ENCODE measurements at places on chromosomes 11 and 22.

DNA sequence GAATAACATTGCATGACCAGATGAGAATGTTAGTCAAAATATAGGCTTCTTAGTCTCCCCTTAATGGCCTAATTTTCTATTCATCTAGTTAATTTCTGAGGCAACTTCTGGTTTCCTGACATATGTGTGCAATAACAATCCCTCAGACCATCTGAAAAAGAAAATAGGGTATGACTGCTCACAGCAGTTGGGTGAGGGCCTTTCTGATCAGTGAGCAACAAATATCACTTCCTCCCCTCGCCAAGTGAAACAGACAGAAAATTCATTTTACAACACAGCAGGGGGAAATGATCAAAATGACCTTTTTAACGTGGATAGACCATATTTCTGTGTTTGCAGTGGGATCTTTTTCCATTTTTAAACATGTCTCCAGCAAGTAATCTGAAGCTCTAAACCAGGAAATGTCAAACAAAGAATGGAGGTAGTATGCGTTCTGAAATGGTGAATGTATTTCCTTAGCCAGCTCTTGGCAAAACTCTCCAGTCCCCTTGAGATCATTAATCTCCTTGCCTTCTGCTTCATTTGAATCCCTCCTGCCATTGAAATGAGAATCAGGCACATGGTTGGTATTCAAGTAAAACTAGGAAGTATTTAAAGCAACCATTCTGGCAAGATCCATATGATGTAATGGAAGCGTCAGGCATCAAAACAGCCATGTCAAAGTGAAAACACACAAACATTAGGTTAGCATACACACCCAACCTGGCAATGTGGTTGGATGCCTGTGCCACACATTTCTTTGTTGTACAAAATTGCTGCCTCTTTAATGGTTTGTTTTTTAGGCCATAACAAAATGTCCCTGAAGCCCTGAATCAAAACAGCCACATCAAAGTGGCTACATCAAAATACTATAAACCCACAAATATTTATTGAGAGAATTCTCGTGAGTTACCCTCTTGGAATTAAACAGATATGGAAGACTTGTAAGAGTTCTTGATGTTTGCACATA lies 100.1 kb downstream of the SLC1A2 start:
- no peak for DNase-seq

DNA sequence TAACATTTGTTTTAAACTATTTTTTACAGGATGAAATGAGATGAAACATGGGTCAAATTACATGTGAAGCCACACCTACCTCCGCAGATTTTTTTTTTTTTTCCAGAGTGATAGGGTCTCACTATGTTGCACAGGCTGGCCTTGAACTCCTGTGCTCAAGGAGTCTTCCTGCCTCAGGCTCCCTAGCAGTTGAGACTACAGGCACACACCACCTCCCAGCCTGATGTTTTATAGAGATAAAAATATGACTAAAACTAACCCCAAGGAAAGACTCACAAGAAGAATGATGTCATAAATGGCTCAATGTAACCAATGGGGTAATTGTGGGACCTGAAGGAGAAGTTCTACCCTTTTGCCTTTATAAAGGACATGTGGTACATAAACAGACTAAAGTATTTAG lies 52.3 kb upstream of the SOX6 start:
- DNase-seq: no peak

DNA sequence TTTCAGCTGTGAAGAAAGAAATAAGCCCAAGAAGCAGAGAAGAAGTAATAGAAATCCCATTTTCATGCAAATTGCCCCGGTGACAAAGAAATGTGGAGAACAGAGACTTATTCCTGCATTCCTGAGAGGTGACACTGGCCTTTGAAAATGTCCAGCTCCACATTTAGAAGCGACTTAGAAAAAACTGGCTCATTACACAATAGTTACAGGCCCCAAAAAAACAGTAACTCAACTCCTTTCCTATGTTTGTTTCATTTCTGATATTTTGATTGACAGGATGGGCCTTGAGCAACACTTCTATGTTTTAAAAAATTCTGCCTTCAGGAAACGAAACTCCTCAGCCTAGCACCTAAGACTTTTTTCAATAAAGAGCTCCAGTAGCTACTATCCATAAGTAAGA lies 726.9 kb upstream of the TENM4 start:
- no peak for DNase-seq

DNA sequence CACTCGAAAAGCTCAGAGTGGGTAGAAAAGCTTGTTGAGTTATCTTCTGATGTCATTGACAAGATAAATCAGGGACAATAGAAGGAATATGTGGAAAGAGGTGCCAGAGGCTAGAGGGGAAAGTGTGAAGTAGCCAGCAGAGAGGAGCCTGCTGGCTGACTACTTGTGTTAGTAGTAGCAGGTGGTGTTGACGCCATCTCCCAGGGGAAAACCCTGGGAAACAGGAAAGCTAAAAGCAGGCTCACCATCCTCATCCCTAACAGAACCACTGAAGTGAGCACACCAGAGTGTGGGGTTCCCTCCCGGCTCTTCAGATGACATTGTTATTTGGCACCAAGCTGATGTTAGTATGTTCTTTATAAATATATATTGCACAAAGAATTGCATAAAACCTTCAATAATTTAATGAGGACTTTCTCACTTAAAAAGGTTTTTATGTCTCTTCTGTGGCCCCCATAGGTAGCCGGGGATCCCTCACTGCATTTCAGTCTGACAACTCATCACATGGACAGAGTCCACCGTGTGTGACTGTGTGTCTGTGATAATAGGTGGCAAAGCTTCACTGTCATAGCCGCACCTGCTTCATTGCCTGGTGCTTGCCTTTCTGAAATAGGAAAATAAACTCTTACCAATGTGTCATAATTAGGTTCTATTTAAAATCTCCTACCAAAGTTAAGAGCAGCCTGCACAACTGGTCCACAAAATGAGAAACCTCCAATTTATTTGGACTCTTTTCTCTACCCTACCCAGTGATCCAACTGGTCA lies 63.2 kb upstream of the TOP3B start:
- DNase-seq: no peak

DNA sequence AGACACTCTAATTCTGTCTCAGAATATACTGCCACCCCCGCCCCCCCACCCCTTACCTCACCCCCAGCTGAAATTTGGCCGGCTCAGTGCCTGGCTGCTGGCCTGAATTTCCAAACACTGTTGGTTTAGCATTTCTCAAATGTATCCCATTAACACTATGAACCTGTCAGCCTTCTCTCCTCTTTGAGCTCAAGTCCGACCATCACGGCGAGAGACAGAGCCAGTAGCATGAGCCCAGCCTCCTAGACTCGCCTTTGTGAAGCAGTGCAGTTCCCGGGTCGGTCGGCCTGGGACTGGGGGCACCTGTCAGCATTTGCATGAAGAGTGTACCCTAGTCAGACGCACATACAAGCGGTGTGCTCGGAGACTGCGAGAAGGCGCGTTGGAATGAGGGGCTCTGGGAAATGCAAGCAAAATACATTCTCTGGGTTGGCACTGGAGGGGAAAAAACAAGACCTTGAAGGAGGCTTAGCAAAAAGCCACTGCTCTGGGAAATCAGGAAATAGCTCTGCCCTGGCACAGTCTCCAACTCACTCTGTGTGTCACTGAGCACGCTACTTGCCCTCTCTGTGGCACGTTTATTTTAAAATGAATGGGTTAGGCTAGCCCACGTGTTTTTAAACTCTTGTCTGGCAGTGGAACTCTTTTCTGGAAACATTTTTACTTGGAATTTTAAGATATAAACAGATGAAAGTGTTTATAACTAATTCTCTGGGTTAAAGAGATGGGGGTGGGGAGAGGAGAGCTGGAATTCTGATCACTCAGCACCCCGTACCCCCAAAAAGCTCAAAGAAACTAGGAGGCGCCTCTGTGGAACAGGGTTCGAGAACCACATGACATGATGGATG lies 108.3 kb downstream of the TIMP3 start:
- DNase-seq: no peak

DNA sequence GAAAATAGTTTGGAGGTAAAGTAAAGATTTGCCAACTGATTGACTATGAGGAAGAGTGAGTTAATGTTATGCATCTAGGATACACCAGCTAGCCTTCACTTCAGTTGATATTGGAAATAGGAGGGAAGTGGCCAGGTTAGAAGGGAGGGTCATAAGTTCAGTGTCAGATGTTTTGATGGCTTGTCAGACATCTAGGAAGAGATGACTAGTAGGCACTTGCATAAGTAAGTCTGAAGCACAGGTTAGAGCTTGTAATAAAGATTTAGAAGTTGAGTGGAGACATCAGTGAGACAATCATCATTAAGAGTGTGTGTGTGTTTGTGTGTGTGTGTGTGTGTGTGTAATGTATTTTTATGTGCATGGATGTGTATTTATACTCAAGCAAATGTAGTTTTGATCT lies 146.1 kb downstream of the OR4C45 start:
- no peak for DNase-seq

GRCh38 chr22:33354928-33355327 lies 296.7 kb upstream of the SYN3 start:
- no peak for DNase-seq

- no peak for DNase-seq
Observed at GRCh38 chr11:64260147-64260708, 8.9 kb downstream of the PLCB3 start.

GRCh38 chr11:103050351-103050750 lies 41.6 kb downstream of the DCUN1D5 start:
- DNase-seq: no peak

- no peak for DNase-seq
Observed at GRCh38 chr11:855330-855674, 12.7 kb downstream of the TSPAN4 start.

GRCh38 chr11:78990261-78990660 lies 415.6 kb upstream of the NARS2 start:
- no peak for DNase-seq

GRCh38 chr22:46560696-46561295 lies 23.4 kb upstream of the CELSR1 start:
- DNase-seq: no peak

DNA sequence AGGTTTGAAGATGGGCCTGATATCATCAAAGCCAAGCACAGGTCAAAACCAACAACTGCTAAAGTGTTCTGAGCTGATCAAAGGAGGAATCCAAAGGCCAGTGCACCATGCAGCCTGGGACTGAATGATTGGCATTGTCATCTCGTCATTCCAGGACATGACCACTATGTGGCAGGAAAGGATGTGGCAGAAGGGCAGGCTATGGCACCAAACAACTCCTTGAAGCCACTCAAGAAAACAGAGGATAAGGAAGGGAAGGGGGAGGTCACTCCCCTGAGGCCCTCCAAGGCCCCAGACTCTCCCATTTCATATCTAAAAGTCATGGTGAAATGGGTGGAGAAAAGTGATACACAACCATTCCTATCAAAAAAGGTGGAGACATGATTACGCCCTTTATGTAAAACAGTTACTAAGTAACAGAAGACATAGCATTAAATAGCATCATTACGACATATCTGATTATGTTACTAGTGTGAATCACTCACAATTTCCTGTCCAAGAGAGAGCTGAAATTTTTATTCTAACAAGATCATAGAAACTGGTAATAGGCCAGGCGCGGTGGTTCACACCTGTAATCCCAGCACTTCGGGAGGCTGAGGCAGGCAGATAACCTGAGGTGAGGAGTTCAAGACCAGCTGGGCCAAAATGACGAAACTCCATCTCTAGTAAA lies 49.3 kb downstream of the AHNAK start:
- no peak for DNase-seq

Measured in posterior vena cava (tissue), 2 donors.